ENCODE measurements at places on chromosomes 13 and 19.

DNA sequence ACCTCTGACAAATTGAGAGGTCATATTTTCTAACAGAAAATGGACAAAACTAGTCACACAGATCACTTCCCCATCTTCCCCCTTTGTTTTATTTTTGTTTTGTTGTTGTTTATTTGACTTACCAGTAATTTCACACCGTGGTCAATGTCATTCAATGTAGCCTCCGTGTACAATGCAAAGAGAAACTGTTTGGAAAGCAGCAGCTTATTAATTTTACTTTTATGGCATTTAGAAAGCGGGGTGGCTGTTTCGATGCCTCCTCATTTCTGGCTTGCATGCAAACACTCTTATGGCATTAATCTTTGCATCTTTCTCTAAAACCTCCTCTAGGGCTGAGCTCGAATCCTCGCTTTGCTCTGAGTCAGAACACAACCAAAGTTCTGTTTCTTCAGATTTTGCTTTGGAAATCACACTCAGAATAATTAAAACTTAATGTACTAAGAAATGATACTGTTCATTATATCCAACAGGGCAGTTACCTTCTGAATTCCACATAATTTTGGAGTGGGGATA lies 77.0 kb downstream of the ZNF536 start:
- DNase-seq: no peak

GRCh38 chr19:4984438-4984990 lies 15.6 kb downstream of the KDM4B start:
- no peak for DNase-seq

GRCh38 chr13:27919659-27919933 lies 204 bp upstream of the PDX1 start:
- DNase-seq: no peak

GRCh38 chr19:5130371-5131030 lies 161.6 kb downstream of the KDM4B start:
- DNase-seq: no peak

- DNase-seq: no peak
Observed at GRCh38 chr13:77928909-77929308, 10.3 kb upstream of the EDNRB start.

DNA sequence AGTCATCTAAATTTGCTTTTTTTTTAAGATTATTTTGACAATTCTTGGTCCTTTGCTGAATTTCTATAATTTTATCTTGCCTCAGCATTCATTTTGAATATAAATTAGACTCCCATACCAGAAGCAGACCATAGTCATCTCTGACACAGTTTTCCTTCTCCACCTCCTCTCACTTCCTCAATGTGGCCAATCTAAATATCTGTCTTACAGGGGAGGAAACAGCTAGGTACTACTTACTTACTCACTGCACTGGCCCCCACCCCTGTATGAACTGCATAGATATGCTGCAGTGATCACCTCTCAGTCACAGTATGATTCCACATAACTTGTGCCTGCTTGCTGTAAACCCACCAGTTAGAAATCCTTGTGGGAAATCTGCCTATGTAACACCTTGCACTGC lies 665.6 kb downstream of the FGF9 start:
- DNase-seq: no peak

DNA sequence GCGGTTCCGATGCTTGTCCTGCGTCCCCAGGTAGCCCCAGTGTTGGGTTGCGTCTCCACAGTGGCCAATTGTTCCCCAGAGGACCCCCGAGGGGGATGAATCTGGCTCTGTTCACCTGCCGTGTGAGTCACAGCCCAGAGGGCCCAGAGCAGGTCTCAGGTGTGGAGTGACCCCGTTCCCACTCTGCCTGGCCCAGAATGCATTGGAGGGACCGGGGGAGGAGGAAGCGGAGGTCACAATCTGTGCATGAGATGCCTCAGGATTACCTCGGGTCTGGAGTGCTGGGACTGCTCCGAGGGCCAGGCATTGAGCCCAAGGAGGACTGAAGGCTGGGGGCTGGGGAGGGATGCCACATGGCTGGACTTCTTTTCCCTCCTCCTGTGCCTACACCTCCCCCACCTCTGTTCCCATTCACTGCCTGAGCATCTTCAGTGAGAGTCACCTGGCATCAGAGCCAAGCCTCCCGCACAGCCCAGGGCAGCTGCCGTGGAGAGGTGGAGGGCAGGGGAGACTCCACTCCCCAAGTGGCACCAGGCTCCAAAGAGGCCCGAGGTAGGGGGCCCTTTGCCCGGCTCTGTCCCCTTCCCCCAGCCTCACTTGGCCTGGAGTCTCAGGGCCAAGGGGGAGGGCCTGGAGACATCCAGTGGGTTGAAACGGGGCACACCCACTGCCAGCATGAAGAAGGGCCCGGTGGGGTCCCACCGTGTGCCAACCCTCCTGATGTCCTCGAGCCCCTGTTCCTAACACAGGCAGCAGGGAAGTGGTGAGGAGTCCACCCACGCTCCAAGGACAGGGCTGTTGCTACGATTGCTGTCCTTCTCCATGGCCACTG lies 81.1 kb downstream of the CHST8 start:
- DNase-seq: no peak

DNA sequence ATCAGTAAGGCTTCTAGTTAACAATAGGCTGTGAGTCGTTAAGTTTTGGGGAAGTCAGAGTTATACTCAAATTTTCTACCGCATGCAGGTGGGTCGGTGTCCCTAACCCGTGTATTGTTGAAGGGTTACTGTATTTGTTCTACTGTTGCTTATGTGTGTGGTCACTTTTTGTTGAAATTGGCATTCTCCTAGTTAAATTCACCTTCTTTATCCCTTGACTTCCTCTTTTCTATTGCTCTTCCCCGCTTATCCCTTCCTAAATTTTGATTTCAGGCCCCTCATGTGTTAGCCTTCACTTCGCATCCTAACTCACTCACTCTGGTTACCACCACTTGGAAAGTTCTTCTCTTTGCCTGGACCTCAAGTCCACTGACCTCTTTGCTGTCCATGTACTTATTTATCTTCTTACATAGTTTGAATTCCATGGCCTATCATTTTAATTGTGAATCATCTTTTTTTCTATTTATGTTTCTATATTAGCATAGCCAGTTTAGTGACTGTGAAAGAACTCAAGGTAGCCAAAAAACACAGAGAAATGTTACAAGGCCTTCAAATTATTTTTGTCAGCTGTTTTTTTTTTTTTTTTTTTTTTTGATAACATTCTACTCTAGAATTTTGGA lies 52.9 kb downstream of the NDFIP2 start:
- no peak for DNase-seq

- DNase-seq: no peak
Observed at GRCh38 chr19:32891609-32892008, 22.0 kb upstream of the SLC7A9 start.

DNA sequence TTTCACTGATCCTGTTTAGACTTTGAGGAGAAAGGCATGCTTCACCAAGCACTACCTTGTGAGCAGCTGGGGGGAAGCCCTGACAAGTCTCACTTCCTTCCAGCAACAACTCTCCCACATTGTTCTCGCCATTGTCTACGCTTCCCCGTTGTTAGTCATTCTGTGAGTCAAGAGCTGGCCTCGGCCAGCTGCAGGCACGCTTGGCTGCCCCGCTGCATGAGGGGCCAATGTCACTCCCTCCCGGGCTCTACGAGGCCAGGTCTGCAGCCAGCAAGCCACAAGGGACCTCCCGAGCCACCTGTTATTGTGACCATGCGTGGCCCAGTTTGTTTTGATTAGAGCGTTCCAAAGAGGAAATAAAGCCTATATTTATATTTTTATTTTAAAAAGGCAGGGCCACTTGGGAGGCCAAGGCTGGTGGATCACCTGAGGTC lies 220.9 kb downstream of the FOXO1 start:
- DNase-seq: peak; percentile 93

DNA sequence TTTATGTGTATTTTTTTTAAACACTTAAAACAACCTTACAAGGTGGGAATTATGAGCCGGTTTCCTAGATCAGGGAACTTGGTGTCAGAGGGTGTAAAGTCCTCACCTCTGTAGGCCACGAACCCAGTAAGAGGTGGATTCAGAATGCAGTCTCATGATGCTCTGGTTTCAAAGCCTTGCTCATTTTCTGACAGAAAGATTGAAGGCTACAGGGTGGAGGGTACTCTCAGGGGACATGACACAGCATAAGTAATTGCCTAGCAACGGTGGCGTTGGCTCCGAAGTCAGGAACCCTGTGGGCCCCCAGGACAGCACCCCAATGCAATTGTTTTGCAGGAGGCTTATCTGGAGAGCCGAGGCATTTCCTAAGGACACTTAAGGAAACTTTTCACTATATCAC lies 794.7 kb downstream of the EFNB2 start:
- DNase-seq: no peak

DNA sequence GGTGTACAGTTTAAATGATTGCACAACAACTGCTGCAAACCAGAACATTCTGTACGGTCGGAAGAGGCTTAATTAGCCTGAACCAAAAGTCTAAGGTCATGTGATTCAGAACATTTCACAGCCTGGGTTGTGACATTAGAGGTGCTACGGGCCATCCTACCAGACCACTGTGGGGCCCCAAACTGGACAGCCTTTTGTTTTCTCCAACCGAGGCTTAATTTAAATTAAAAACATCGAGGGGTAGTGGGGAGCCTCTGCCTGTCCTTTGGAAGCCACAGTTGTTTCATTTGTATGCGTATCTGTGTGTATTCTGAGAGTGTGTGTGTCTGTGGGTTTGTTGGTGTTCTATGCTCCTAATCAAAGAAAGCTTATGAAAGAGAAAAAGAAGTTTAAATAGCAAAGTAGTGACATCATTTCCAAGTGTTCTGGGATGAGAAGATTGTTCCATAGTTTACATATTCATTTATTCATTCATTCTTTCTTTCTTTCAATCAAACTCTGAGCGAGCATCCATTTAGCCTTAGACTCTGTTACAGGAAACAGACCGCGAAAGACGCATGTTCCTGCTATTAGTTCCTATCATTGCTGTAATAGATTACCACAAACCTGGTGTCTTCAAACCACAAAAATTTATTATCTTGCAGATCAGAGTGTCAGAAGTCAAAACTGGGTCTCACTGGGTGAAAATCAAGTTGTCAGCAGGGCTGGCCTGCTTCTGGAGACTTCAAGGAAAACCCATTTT lies 444.8 kb downstream of the FOXO1 start:
- no peak for DNase-seq

DNA sequence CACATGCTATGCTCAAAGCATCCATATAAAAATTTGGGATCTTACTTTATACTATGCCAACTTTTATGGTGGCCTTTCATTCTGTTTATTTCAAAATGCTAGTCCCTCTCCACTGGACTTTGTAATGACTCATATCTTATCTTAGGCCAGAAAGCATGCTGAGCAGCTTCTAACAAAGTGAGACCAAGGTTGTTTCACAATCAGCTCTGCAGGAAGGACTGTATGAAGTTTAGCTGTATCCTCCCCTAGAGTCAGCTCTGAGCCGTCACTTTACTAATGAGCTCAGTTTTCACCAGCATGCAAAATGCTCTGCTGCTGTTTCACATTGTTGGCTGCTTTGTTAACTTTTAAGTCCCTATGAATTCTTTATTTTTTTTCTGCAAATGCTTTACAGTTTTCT lies 1608.8 kb downstream of the OLFM4 start:
- no peak for DNase-seq

- DNase-seq: no peak
Observed at GRCh38 chr19:18521692-18522123, at the start of gene ELL. Gene ELL (minus strand): TSS chr19:18522070. CDS start chr19:18522055, 15 bp downstream.

- no peak for DNase-seq
Observed at GRCh38 chr13:23947893-23948292, 50.6 kb upstream of the C1QTNF9B start.

DNA sequence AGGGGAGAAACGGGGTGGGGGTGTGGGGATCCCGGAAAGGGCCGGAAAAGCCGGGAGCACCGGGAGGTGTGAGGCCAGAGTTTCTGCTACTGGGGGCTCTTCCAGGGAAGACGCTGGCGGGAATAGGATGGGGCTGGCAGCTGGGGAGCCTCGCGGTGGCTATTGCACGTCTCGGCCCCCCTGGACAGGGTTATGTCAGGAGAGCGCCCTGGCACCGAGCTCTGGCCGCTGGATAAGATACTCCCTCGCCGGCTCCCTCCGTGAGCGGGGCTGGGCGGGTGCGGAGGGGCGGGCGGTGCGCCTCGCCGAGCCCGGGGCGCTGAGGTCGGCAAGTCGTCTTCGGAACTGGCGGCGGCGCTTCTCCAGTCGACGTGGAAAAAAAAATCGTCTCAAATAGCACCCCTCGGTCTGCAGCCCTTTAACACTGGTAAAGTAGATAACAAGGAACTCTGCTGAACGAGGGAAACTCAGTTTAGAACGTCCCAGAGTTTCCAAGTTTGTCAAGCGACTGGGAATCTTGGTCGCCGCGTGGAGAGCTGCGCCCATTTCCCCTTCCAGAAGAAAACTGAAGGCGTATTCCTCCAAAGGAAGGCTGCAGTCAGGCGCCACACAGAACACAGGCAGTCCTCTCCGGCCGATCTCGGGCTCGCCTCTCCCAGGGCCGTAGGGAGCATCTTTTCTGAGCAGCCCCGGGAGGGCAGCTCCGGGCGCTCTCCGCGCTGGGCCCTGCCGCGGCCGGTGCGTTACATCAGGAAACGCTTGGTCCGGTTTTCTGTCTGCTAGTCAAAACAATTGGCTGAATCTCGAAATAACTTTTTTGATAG lies 115.1 kb downstream of the KCNRG start:
- peak; percentile 37 for DNase-seq

- DNase-seq: no peak
Observed at GRCh38 chr19:15198951-15199660, 1.7 kb downstream of the NOTCH3 start.

DNA sequence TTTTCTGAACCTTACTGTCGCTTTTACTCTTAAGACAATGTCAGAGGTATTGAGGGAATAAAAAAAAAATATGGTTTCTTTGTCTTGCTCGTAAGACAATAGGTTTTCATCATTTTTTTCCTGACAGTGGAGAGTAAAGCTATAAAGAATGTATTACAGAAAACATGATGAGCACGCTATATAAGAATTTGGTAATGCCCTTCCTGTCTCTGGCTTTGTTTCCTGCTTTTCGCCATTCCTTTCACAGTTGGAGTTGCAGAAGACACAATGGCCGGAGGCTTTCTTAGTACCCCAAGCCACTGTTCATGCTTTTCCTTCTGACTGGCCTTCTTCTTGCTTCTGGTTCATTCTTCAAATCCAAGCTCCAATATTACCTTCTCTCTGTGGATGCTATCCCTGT lies 101.0 kb upstream of the DACH1 start:
- DNase-seq: no peak

DNA sequence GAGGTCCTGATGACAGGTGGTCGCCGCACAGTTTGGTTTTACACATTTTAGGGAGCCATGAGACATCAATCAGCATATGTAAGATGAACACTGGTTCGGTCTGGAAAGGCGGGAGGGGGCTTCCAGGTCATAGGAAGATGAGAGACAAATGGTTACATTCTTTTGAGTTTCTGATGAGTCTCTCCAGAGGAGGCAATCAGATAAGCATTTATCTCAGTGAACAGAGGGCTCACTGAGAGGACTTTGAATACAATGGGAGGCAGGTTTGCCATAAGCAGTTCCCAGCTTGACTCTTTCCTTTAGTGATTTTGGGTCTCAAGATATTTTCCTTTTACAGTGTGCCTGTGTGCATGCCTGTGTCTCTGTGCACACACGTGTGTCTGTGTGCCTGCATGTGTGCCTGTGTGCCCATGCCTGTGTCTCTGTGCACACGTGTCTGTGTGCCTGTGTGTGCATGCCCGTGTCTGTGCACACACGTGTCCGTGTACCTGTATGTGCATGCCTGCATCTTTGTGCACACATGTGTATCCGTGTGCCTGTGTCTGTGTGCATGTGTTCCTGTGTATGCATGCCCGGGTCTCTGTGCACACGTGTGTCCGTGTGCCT lies 35.5 kb upstream of the TMEM255B start:
- DNase-seq: no peak
